Lung microvascular endothelial cell (primary cell): ENCODE measurements at places on chromosomes 6 and 20.
A peak's percentile ranks its signal among the peaks of the same experiment; 100 is the strongest.

DNA sequence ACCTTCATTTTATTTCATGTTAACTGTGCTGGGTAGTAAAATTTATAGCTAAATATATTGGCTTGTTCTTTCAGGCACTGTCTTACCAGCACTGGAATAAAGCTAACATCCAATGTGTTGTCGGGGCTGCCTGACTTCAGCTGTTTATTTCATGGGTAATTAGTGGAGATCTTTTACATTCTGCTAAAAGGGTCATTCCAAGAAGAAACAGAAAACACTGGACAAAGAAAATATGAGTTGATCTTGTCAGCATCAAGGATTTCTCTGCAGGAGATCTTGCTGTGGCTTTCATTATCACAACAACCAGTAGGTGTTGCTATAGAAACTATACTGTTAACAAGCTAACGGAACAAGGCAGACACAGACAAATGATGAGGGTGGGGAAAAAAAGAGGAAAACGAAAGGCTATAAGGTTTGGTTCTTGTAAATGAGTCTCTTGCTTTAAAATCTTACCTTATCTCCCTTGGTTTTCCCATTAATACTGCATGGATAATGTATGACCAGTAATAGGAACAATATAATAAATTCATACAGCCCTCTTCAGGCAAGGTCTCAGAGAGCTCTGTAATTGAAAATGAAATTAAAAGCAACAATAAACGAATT is 206.8 kb downstream of the SIM1 start:
- peak; percentile 80 for DNase-seq

DNA sequence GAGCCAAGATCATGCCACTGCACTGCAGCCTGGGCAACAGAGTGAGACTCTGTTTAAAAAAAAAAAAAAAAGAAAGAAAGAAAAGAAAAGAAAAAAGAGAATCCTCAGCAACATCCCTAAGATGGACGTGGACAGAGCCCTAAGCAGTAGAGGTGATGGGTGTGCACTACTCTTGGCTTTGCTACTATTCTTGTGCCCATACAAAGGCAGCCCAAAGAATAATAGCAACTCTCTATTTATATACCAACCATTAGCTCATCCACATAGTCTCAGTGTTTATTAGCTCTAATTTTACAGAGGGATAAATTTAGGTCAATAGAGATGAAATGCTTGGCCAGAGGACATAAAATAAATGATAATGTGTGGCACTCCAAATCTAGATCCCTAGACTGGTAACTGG is 62.2 kb downstream of the PERP start:
- no peak for DNase-seq

DNA sequence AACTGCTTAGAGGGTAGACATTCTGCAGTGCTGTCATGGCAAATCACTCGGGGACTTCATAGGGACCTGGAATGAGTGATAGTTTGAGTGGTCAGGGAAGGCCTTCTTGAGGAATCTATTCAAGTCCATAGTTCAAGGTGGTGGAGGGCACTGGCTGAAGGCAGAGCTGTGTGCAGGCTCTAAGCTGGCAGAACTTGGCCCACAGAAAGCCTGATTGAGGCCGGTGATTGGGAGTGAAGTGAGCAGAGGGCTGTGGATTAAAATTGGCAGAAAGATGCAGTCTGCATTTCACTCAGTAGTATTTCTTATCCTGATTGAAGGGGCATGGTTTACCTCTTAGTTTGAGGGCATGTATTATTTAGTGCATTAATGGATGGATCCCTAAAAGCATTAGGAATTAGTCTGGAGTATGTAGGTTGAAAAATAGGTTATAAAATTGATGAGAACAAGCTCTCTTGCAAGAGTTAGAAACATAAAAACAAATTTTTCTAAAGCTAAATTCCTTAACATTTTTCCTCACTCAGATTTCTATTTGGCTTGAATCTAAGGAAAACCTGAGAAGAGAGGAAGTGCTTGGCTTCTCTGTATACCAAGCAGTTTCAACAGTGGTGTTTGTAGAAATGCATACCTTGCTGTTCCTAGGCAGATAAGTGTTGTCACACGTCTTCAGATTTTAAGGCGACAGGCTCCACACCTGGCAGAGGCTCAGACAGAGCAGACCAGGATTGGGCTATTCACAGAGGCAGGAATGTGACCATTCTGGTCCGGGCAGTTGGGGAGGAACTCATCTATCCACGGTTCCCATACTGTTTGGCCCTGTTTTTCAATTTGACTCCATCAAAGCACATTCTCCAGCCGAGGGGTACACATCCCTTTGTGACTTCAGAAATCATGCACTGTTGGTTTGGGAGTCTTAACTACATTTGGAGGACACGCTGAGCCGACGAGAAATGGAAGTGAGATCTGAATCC is 45.2 kb downstream of the UTRN start:
- no peak for DNase-seq

DNA sequence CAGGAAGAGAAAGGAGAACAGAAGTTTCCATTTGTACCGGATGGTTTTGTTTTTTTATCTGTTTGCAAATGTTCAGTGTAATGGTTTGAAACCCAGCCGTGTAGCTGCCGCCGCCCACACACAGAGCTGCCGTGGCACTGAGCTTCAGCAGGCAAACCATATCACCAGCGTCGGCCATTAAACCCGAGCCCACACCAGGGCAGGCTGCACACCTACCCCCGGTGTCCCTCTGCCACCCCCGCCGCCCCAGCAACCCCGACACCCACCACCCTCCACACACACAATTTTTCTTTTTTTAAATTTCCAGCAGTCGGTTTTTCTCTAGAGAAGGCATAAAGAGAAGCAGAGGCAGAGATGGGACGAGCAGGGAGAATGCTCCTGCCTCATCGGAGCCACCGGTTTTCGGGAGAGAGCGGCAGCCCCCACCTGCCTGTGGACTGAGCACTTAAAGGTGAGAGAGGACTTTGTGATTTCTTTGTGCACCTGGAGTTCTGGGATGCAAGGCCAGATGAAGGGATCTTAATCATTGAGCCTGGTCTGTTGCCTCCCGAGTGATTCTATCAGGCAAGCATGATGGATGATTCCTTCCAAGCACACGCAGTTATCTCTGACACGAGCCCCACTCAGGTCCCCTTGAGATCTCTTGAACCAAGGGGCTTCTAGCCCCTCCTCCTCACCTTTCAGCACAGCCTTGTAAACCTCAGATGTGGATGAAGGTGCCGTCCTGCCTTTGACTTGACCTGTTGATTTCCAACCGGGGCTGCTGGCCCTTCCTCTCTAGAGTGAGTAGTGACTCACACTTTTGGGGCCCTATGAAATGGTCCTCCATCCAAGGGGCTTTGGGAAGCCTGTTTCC is 17.5 kb upstream of the ZNF831 start:
- DNase-seq = no peak

GRCh38 chr20:48787861-48788375 is 39.9 kb downstream of the PREX1 start:
- DNase-seq = no peak

DNA sequence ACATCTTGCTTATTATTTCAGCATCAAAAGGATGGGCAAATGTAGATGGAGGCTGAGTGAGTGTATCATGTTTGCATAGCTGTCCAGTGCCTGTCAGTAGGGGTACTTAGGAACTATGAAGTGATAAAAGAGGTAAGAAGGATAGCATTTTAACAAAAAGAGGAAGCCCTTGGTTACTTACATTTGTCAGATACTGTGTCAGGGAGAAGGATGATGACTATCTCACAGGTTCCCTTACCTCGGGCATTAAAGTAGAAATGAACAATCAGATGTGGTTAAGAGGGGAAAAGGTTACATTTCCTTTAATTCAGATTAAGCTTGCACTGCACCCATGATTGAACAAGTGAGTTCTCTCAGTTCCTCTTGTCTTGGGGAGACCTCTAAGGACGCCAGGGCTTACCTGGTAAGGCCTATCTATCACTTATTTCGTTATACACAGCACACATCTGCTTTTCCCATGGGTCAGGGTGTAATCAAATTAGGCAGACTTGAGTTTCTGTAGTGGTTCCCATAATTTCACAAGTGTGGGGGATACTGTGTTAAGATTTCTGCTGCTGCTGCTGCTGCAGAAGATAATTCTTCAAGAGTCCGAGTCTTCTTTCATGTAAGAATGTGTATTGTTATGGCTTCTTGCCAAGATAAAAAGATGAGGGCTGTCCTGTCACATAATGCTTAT is 4.5 kb downstream of the FOXO3 start:
- DNase-seq = peak; percentile 34

- DNase-seq = no peak
These were observed 29.4 kb upstream of the ZNF831 start for GRCh38 chr20:59134182-59134581.

DNA sequence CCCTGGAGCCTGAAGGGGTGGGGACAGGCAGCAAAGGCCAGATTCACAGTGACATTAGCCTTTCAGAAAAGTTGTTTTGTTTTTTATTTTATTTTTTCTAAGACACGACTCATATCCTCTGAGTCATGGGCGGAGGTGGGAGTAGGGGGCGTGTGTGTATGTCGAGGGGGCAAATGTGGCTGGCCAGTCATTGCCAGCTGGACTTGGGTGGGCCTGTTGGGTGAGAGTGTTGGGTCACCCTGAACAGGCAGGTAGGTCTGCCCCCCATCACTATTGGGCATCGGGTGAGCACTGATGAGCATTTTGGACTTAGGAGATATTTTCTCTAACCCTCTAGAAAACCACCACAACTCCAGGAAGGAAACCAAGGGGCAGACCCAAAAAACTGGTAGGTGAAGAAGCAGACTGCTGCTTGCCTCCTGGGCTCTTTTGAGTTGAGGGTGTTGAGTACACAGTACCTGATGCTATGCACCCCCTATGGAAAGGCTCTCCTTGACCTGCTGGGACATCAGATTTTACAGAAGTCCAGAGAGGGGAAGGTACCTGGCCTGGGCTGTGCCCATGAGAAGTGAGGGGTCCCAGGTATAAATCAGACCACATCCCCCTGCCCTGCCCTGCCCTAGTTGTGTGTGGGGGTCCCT is 5.6 kb downstream of the SMIM29 start:
- DNase-seq = peak; percentile 36

- no peak for DNase-seq
These were observed 10.7 kb downstream of the MDFI start for GRCh38 chr6:41648921-41649320.

DNA sequence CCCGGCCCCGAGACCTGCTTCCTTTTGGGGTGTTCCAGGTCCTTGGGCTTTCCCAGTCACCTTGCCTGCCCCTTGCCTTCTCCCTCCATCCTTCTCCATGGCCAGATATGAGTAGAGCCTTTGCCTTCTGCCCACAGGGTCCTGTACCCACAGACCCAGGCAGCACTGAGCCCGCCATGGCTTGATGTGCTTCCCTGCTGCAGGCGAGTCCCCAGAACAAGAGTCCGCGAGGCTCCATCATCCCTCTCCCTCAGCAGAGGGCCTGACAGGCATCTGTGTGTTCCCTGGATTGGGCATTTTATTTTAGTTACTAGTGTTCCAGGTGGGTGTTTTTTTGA is 21.9 kb downstream of the PYGB start:
- DNase-seq = no peak

DNA sequence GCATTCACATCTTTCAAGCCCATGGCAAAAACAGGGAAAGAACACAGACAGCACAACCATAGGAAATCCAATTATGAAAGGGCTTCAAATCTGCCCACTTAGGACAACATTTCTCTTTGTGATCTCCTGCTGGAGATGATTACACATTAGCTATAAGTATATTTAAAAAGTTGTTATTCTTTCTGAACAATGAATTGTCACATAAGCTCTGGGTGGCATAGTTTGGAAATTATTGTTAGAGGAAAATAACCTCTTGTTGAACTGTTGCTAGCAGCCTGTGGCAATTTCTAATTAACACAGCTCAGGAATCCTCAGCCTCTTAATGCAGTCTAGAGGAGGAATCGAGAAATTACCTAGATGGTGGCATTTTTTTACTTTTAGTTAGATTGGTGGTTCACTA is 54.9 kb downstream of the BCAS1 start:
- no peak for DNase-seq

GRCh38 chr6:160013987-160014868 is 45.3 kb downstream of the IGF2R start:
- peak; percentile 26 for DNase-seq

GRCh38 chr6:159645640-159646039 is 47.4 kb downstream of the SOD2 start:
- no peak for DNase-seq

DNA sequence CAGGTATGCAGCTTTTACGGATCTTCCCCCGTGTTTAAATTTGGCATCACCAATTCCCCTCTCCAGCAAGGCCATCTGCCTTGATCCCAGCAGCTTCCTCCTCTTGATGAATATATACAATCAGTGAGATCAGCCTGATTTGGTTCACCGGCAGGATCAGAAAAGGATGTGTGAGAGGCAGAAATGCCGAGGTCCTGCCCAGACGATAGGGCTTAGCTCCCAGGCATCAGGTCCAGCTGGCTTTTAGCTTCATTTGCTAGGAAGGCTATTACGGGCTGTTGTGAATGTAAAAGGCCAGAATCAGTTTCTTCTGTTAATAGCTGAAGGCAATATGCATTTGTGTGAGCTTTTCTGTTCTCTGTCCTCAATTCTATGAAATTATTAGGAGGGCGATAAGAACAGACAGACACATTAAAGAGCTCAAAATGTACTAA is 372.8 kb downstream of the BTBD9 start:
- no peak for DNase-seq

DNA sequence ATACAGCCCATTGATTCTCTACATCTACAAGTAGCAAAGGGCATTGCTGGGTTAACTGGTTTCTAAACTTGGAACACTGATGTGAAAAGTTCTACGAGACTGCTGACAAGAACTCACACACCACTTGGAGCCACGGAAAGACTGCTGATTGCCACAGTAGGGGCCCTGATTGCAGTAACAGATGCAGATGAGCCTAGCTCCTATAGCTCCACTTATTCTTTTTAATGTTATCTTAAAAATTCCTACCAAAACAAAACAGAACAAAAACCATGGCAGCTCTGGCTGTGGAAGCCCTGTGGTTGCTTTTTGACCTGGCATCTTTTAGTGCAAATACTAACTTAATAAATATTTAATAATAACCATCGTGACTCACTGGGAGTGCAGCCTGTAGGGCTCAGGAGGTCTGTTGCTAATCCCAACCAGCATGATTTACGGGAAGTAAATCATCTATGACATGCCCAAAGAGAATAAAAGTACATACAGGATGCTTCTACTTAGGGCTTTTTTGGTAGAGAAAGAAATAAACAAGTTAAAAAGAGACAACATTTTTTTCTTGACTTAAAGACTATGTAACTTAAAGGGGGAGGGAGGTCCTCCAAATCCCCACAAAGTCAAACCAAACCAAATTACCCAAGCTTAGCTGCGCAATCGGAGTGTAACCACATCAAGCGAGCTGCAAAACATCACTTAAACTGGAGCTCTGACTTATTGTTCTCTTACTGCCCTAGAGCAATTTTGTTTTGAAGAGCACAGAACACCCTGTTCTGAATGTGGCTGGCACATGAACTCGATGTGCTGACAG is 87.2 kb downstream of the FKBP5 start:
- DNase-seq = peak; percentile 87

- DNase-seq = no peak
These were observed 54.1 kb downstream of the RBM38 start for GRCh38 chr20:57445298-57445697.
